ENCODE measurements at places on chromosomes 6 and 20.

DNA sequence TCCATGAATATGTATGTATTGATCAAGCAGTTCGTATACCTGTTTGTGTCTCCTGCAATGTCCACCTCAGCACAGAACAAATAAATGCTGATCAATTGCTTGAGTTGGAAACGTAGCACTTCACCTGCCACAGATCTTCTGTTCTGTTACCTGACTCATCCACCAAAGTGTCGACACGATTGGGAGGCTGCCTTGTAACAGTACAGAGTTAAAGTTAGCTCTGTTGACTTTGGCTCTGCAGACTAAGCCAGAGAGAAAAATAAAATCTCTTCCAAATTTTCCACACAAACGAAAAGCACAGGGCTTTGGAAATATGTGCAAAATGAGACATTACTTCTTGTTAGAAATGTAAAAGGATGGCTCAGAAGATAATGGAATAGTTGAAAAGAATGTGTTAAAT is 245.4 kb downstream of the NRN1 start:
- no peak for DNase-seq

DNA sequence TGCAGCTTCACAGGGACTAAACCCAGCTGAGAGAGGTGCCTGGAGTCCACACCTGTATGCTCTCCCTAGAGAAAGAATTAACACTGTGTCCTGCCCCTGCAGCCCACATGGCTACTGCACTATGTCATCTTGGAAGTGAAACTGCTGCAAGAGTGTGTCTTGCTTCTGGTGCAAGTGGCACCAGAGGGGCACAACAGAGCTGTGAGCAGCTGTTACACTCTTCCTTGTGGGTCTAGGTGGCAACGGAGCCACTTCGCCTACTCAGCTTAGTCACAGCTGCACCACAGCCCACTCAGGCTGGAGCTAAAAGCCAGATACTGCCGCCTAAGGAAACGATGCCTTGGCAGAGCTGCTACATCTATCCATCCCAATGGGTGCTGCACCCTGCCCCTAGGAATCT is 391.4 kb downstream of the COL12A1 start:
- DNase-seq: no peak

DNA sequence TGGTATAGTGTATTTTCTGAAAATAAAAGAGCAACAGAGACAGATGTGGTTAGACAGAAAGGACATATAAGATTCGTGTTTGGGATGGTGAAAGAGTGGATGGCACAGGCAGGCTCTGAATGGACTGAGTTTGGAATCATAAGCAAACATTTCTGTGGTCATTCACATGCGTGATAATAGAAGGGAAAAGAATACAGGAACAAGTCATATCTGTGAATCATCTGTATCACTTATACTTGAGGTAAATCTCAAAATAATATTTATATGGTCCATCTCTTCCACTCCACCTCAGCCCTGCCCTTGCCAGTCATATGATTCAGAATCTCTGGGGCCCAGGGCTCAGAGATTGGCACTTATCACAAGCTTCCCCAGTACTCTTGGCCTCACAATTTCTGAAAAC is 535.1 kb downstream of the BCKDHB start:
- no peak for DNase-seq

- no peak for DNase-seq
Measured at GRCh38 chr6:156844089-156844488, 66.9 kb downstream of the ARID1B start.

GRCh38 chr6:4460586-4461475 is 315.4 kb upstream of the CDYL start:
- DNase-seq: no peak

- DNase-seq: no peak
Measured at GRCh38 chr6:29663300-29664042, 6.6 kb downstream of the MOG start.
